SHP77 treated with DMSO at 0.1 percent for 48 hours (cell line): ENCODE measurements at places on chromosomes 11 and 22.
A peak's percentile ranks its signal among the peaks of the same experiment; 100 is the strongest.

- no peak for DNase-seq
These were observed 46.9 kb downstream of the ME3 start for GRCh38 chr11:86625544-86625943.

- peak; percentile 58 for DNase-seq
These were observed 3.6 kb downstream of the MYBPC3 start for GRCh38 chr11:47348859-47349258.

DNA sequence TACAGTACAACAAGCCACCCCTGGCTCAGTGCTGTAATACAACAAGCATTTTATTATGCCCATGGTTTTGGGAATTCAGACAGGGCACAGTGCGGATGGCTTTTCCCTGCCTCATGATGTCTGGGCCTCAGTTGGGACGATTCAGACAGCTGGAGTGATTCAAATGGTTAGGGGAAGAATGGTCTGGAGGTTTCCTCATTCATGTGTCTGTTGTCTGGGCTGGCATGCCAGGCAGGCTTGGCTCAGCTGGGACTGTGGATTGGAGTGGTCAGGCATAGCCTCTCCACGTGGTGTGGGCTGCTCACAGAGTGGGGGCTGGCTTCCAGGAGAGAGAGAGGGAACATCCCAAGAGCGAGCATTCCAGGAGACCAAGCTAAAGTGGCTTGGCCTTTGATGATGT lies 164.4 kb downstream of the C11orf91 start:
- DNase-seq: no peak

DNA sequence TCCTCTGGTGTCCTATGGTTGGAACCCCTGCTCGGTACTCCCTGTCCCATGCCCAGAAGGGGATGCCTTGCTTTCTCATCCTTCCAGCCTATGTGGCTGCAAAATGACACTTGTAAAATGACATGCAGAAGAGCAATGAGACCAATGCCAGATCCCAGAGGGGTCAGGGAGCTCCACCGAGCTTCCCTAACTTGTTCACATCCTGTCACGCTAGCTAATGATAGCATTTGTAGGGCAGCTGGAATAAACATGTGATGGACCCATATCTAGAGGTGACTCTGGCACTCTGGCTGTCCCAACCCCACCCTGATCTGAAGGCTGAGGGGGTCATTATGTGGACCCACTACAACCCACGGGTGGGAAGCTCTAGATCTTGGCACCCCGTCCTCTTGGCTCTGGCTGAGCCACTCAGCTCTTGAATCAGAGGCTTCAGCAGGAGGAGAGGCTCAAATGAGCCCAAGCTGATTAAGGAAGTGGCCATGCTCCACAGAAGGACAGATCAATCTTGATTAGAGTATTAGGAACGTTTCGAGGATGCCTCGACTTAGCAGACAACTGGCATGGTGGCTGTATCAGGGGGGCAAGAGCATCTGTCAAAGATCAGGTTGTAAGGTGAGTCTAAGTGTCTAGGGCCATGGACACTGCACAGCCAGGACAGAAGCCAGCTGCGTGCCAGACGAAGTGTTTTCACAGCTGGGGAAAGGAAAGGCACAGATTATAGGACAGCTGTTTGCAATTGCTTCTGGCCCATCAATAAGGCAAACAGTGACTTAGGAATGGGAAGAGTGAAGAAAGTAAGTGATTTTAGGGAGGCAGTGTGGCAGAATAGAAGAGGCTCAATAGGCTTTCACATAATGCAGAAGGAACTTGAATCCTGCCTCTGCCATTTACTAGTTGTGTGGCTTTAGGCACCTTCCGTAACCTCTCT lies 182.8 kb downstream of the KIRREL3 start:
- DNase-seq: no peak

GRCh38 chr11:134393638-134394037 lies 18.4 kb downstream of the B3GAT1 start:
- DNase-seq: no peak

GRCh38 chr11:1840780-1841480 lies 2.1 kb downstream of the TNNI2 start:
- DNase-seq: no peak

DNA sequence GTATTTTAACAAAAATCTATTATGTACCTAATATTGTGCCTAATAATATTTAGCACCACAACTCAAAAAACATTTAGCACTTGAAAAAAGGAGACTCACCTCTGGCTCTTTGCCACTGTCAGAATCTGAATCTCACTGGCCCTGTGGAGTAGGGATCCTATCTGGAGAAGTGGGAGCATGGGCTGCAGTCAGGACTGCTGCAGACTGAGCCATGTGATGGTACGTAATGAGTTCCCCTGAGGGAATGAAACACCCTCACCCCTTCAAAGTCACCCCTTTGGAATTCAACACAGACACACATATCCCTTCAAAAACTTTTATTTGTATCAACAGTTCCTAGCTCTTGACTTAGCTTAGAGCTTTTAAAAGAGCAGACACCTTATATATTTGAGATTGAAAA lies 6.5 kb downstream of the PTPMT1 start:
- DNase-seq: no peak

GRCh38 chr11:93324500-93324899 lies 6.0 kb upstream of the DEUP1 start:
- no peak for DNase-seq

DNA sequence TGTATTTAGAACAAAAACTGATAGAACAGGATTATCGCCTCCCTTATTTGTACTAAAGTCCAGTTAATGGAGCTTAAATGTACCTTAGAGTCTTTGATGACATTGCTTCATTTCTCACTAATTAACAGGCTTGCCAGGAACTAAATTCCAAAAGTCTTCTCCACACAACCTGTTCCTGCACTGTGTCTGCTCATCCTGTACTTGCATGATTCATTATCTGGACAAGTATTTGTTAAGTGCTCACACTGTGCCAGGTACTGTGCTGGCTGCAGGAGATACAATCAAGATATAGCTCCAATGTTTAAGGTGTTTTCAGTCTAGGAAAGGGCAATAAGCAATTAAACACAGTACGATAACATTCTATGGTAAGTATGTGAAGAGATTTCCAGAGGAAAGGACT lies 485.9 kb upstream of the TENM4 start:
- no peak for DNase-seq

DNA sequence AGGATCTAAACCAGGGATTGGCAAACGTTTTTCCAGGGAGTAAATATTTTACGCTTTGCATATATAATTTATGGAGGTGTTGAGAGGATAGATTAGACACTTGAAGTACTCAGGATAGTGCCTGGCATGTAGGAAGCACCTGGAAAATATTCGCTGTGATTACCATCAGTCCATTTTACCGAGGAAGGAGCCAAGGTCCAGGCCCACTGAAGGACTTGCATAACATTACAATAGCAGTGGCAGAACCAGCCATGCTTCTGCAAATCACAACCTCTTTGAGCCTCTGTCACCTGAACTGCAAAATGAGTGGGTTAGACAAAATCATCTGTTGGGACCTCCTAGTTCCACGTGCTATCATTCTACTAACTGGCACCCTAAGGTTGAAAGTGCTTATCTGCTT lies 5.4 kb downstream of the FUT4 start:
- DNase-seq: no peak

- DNase-seq: no peak
These were observed 550.6 kb downstream of the SOX6 start for GRCh38 chr11:15805726-15806125.

GRCh38 chr11:73335204-73335923 lies 27.3 kb downstream of the ARHGEF17 start:
- peak; percentile 18 for DNase-seq

GRCh38 chr11:105152021-105152512 lies 12.5 kb upstream of the CARD18 start:
- DNase-seq: no peak

DNA sequence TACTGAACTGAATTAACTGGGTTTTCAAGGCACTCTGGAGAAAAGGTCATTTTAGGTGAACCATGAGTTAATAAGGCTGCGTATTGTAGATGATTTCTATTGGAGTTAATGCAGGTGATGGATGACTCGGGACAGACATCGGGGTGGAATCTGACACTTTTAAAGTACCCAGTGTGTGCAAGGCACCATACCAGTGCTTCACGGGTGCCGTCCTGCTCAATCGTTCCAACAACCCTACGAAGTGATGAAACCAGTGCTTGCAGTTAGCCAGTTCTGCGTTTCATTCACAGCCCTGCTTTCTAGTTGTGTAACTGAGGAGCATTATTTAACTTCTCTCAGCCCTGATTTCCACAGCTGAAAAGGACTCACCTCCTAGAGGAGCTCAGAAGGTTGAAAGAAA lies 216.5 kb downstream of the BARX2 start:
- no peak for DNase-seq
